ENCODE measurements at places on chromosomes 7 and 10. TPM values are rescaled to one million over a fixed set of nuclear protein-coding genes. Genes with fewer than 3 reads are reported as not detected.

Gene LRRC61
- 33.0 TPM for total RNA-seq

Gene MIOS
- total RNA-seq, result 14.1 TPM

Gene SLC26A5
- total RNA-seq, result 0.61 TPM

Gene ZNF479
- total RNA-seq, result not detected

Gene CASTOR2
- 2.2 TPM for total RNA-seq

Gene KCND2
- 0.49 TPM for total RNA-seq

Gene ASB10
- total RNA-seq, result not detected

Gene DPP6
- total RNA-seq, result not detected

Gene ACTR3C
- 30.8 TPM for total RNA-seq

Gene EPO
- 19.2 TPM for total RNA-seq

Gene C7orf33
- total RNA-seq, result not detected

Gene DLX6
- not detected for total RNA-seq

Gene ZFAND4
- total RNA-seq, result 10.6 TPM

Gene PTF1A
- total RNA-seq, result not detected

Gene TASOR2
- total RNA-seq, result 28.1 TPM

Gene DNA2
- total RNA-seq, result 8.2 TPM

Gene HABP2
- 705 TPM for total RNA-seq

Gene SLC39A12
- total RNA-seq, result 0.11 TPM

Gene ACTR1A
- total RNA-seq, result 43.9 TPM

Gene CWF19L1
- total RNA-seq, result 7.7 TPM

Gene HACD1
- total RNA-seq, result 1.6 TPM

Measured in right lobe of liver (tissue), 6 donors.